Chondrocyte (in vitro differentiated cells): ENCODE measurements at places on chromosomes 1 and 21. TPM values are rescaled to one million over a fixed set of nuclear protein-coding genes. Genes with fewer than 3 reads are reported as not detected.

The TSTD1 gene
- 0.70 TPM in 1 of 3 replicates, not detected in the others for total RNA-seq

The ASCL5 gene
- total RNA-seq, result 0.19 TPM in 1 of 3 replicates, not detected in the others

The DNM3 gene
- 11.7 to 23.7 TPM (median 12.4 TPM) in 3 replicates for total RNA-seq

The HSPA6 gene
- 0.75 to 1.0 TPM in 2 of 3 replicates, not detected in the other for total RNA-seq

The LRP8 gene
- total RNA-seq, result 7.1 to 14.5 TPM (median 8.3 TPM) in 3 replicates

The GSTM4 gene
- total RNA-seq, result 14.5 to 20.8 TPM (median 14.8 TPM) in 3 replicates

DNA sequence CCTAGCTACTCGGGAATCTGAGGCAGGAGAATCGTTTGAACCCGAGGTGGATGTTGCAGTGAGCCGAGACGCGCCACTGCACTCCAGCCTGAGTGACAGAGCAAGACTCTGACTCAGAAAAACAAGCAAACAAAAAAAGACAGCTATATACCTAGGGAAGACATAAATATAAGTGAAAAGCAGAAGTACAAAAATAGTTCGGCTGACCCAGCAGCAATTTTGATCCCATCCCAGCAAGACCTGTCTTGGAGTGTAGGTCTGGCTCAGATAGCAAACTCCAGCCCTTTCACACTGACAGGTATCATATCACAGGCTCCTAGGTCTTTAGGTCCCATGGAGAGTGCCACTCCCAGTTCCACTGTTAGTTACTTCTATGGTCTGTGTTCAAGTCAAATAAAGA lies 14.6 kb downstream of the MTX1 start:
- no peak for DNase-seq

- DNase-seq, result no peak
These were observed 108.0 kb upstream of the KCTD3 start for GRCh38 chr1:215459136-215459535.

GRCh38 chr1:171916315-171916771 lies 75.0 kb downstream of the DNM3 start:
- no peak for DNase-seq

GRCh38 chr1:209621741-209622655 lies 30.2 kb downstream of the LAMB3 start:
- no peak for DNase-seq

GRCh38 chr1:92864131-92864530 lies 32.3 kb downstream of the RPL5 start:
- no peak for DNase-seq

DNA sequence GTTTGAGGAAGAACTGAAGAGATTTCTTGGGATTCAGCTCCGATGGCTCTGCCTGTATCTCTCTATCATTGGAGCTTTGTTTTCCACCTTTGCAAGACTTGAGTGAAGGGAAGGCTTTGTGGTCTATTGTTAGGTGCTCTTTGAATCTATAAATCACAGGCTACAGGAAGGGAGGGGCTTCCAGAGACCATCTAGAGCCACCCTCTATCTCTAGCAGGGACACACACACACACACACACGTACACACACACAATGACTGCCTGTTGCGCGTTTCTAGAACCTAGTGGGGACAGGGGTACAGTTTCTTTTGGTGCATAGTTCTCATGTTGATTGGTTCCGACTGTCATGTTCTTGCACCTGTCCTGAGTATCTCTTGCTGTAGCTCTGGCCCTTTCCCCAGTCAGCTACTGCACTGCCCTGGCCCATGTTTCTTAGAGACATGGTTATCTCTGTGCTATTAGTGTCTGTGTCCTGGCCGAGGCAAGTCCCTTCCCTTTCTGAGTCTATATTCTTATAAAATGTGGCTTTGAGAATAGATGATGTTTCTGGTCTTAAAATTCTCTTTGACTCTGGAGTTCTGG lies 60.7 kb downstream of the MAN1C1 start:
- no peak for DNase-seq

DNA sequence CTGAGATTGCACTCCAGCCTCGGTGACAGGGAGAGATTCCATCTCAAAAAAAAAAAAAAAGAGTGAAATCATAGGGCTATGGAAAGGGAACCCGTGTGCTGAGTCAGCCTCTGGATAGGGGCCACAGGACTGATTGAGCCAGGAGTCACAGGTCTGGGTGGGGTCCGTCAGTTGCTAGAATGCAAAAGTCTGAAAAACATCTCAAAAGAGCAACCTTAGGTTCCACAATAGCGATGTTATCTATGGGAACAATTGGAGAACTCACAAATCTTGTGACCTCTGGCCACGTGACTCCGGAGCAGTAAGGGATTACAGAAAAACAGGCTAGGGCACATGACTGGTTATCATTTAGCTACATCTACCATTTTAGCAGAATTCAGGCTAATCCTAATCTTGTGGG lies 32.8 kb upstream of the GREM2 start:
- DNase-seq, result no peak

GRCh38 chr1:170927955-170928840 lies 7.1 kb upstream of the MROH9 start:
- no peak for DNase-seq

DNA sequence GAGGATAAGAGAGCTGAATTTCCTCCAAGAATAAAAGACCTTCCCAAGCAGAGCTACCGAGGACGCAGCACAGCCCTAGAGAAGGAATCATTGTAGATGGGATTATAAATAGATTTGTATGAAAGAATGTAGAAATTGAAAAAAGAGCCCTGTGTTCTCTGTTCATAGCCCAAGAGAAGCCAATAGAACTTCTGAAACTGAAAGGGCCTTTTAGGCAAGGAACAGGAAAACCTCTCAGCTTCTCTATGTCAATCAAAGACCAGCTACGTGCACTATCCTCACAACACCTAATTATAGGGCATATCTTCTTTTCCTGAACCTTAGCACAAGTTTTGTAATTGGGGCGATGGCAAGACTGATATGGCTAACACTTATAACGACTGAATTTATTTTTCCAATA lies 192.4 kb upstream of the RNPC3 start:
- no peak for DNase-seq

DNA sequence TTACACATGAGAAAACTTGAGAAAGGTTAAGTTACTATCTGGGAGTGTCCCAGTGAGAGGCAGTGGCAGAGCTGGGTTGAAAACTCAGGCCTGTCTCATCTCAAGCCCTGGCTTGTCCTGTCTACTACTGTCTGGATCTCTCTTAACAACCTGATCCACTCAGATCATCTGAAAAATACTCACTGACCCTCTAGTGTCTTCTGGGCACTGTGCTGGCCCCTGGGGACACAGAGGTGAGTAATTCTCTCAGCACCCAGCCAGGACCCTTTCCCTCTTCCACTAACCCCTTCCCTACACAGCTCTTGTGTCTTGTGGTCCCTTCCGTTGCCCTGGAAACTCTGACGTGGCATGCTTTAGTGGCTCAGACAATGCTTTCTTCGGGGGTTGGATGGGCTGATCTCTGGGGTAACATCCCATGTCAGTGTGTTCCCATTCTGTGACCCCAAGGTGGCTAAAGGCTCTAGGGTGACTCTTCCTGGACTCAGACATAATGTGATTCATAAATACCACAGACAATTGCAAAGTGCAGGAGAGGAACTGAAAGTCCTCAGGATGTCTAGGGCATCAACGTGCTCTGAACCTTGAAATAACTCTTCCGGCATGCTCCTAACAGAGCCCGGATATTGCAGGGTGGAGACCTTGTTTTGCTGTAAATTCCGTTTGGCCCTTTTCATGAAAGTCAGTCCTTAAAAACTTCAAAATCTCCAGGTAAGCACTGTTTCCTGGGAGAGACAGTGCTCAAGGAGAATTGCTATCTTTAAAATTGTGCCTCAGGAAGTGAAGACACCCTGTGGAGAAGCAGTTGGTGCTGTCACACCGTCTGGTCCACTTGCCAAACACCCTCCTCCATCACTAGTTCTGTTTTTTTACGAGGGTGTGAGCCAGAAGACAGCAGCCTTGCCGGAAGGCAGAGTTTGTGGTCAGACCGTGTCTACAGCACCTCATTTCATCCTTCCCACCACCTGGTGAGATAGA lies 4.0 kb downstream of the SHISAL2A start:
- DNase-seq, result no peak

- no peak for DNase-seq
These were observed 34.3 kb upstream of the SLC35A3 start for GRCh38 chr1:99935534-99935933.

DNA sequence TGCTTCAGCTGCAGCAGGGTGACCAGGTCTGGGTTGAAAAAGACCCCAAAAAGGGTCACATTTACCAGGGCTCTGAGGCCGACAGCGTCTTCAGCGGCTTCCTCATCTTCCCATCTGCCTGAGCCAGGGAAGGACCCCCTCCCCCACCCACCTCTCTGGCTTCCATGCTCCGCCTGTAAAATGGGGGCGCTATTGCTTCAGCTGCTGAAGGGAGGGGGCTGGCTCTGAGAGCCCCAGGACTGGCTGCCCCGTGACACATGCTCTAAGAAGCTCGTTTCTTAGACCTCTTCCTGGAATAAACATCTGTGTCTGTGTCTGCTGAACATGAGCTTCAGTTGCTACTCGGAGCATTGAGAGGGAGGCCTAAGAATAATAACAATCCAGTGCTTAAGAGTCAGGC lies 2.9 kb downstream of the C1QA start:
- no peak for DNase-seq

GRCh38 chr1:25634066-25634465 lies 17.5 kb downstream of the MAN1C1 start:
- no peak for DNase-seq

DNA sequence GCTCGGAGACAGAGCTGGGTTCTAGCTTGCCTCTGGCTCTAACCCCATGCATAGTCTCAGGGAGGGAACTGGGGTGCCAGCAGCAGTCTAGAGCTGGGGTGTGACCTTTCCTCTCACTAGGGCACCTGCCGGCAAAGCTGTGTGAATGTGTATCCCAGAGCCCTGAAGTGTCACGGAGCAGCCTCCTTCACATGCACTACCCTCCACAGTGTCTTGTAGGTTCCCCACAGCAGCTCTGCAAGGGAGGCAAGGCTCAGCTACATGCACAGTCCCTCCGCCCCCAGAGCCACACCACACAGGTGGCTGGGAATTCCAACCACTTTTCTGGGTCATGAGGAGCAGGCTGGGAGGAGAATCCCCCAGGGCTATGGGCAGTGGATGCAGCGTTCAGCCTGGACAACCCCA lies 7.7 kb upstream of the HPCA start:
- DNase-seq, result no peak

GRCh38 chr1:84192681-84193080 lies 48.6 kb downstream of the PRKACB start:
- DNase-seq, result no peak

GRCh38 chr1:72018562-72018961 lies 263.8 kb downstream of the NEGR1 start:
- no peak for DNase-seq

- DNase-seq, result no peak
These were observed 59.3 kb upstream of the NTPCR start for GRCh38 chr1:232891071-232891470.

- DNase-seq, result no peak
These were observed at the start of gene CYP2J2 for GRCh38 chr1:59926381-59927123. TSS of gene CYP2J2 (minus strand) at chr1:59926773. CDS start at chr1:59926746, 27 bp downstream.

- DNase-seq, result no peak
These were observed 42.5 kb downstream of the UTP25 start for GRCh38 chr1:209870151-209870831.

GRCh38 chr1:19617376-19617775 lies 26.7 kb upstream of the NBL1 start:
- no peak for DNase-seq

DNA sequence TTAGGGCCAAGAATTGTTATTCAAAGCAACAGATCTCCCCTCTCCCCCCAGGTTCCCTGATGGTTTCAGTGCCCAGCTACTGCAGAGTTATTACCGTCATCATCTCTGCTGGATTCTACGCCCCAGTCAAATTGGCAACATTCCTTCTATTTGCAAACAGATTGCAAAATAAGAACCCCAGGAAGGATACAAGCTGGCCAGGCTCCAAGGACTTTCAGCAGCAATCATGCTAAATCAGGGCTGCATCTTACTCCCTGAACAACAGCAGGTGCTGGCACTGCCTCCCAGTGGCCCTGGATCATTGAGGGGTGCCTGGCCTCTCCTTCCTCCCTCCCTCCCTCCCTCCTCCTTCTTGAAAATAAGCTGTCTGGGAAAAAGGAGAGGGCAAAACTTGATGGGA lies 521.6 kb upstream of the BEND5 start:
- no peak for DNase-seq

- peak; percentile 95 for DNase-seq
These were observed 1.3 kb downstream of the HES3 start for GRCh38 chr1:6245086-6245868.

DNA sequence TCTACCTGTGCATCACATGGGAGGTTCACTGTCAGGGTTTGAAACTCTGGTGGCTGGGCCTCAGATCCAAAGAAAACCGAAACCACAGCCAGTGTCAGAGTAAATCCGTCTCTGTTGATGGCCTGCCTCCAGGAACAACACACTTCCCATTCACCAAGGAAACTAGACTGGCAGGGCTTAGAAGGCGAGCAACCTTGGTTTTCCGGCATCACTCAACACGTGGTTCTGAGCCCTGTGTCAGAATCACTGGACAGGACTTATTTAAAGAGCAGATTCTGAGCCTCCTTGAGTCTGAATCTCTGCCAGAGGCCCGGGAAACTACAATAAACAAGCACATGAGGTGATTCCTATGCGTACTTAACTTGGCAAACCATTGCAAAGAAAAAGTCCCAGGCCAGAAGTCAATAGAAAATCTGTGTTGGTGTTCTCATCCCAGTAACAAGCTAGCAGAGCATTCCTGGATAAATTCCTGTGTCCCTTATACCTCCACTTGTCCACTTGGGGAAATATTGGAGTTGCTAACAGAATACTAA lies 70.0 kb downstream of the KCTD3 start:
- no peak for DNase-seq

DNA sequence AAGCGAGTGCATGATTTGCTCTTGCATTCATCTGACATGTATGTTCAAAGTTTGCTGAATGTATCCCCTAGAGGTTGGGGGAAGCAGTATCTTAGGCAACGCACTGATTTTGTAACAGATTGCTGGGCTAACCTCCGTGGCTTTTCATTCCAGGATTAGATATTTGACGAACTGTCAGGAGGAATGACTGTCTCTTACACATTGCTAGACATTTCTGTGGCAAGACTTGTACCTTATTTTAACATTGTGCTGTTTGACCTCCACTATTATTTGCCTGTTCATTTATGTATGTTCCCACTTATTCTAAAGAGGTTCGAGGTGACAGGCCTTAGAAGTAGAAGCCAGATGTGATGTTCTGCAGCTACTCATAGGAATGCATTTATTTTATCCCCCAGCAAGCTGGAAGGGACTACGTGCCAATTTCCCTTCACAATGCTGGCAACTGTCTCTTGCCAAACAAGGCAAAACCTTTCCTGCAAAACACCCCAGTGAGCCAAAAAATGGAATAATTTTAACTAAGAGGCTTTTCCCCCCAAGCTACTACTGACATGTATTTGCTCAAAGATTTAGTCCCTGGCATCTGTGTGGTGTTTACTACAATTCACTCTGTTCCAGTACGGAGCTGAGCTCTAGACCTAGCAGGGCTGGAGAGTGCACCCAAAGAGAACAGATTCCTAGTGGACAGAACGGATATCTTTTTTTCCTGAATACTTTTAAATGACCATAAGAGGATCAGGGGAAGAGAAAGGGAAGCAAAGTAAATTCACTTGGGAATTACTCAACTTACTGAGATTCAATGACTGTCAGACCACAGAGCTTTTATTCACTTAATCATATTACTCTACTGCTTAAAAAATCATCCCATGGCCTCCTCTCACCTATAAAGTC lies 646.2 kb downstream of the SMYD3 start:
- no peak for DNase-seq

GRCh38 chr1:97365026-97365425 lies 555.8 kb downstream of the DPYD start:
- DNase-seq, result no peak
